ENCODE measurements at places on chromosomes 4 and X.

DNA sequence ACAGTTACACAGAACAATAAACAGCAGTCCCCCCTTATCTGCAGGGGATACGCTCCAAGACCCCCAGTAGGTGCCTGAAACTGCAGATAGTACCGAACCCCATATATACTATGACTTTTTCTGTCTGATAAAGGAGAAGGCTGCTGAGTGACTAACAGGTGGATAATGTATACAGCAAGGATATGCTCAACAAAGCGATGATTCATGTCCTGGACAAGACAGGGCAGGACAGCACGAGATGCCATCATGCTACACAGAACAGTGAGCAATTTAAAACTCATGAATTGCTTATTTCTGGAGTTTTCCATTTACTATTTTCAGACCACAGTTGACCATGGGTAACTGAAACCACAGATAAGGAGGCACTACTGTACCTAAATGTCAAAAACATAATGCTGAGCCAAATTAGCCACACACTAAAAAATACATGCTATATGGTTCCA, 76.1 kb downstream of the MANBA start:
- DNase-seq, result no peak

DNA sequence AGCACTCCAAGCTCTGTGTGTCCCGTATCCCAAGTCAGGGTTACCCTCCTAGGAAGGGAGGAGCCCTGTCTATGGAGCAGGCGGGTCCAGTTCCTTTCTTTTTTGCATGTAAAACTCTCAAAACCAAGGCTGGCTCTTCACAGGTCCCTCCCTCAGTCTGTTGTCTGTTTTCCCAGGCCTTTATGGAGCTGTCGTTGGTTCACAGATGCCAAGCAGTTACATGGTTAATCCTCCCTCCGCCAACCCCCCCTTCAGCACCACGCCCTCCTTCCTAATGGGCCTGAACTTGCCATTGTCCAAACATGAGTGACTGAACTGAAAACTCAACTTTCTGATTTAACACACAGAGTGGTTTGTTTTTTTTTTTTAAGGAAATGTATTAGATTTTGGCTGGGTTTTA, 148.3 kb downstream of the STOX2 start:
- no peak for DNase-seq

GRCh38 chr4:69888336-69888735, 28.4 kb upstream of the SULT1E1 start:
- DNase-seq, result no peak

GRCh38 chr4:109559625-109559982, 442 bp upstream of the MCUB start:
- DNase-seq, result peak; percentile 65

DNA sequence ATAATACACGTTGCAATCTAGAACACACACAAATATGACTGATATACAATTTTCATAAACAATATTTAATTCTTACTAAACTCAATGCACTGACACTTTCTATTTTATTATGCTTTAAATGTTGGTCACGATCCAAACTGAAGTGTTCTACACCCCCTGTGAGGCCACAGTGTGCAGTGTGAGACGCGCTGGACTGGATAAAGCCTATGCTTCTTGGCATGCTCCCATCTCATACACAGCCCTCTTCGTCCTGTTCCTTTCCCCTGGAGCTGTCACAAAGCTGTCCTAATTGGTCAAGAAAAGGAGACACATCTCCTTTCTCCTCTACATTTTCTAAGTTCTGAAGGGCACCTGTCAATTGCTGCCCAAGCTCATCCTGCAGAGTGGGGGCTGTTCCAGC, 72.0 kb downstream of the SCD5 start:
- DNase-seq, result no peak

DNA sequence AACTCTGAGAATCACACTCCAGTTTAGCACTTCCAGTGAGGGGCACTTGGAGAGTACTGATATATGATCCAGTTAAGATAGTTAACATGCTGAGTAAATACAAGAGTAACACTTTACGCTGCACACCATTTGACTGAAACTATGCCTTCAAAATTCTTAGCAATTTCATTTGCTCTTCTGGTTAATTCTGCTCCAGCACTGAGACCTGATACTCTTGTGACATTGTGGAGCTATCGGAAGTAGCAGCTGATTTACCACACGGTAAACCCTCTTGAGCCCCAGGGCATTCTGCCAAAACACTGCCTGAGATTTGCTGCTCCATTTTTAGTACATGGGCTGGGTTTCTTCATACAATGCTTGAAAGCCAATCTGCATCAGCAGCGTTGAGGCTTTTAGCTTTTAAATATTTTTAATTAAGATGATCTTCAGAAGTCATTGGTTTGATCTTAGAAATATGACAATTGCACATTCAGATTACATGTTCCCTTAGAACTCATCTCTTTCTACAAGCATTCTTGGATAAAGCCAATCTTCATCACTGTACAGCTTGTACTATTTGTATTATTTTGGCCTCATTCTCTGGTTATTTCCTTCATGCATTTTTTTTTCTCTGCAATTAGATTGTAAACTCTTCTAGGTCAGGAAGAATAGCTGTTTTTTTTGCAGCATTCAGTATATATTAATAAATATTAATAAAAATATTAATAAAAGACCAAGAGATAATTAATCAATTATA, 67.8 kb upstream of the ETNPPL start:
- peak; percentile 49 for DNase-seq

DNA sequence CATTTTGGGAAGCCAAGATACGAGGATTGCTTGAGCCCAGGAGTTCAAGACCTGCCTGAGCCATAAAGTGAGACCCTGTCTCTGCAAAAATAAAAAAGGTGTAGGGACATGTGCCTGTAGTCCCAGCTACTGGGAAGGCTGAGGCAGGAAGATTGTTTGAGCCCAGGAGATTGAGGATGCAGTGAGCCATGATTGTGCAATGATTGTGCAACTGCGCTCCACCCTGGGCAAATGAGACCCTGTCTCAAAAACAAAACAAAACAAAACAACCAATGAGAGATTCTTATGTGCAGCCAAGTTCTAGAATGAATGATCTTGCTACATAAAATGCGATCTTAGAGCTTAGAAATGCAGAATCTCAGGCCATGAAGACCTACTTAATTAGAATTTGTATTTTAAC, 22.5 kb downstream of the SLC9B2 start:
- no peak for DNase-seq

GRCh38 chr4:158315706-158316105, 105.4 kb downstream of the TMEM144 start:
- no peak for DNase-seq

DNA sequence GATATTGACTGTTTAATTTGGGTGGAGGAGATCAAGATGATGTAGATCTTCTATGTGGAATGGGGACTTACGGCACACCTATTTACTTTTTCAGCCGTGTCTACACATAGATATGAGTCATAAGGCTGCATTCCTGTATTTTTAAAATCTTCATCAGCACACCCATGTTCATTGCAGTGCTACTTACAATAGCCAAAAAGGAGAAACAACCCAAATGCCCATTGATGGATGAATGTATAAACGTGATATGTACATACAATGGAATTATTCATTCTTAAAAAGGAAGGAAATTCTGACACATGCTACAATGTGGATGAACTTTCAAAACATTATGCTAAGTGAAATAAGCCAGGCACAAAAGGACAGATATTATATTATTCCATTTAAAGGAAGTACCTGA, 98.6 kb downstream of the AASDH start:
- DNase-seq, result no peak

DNA sequence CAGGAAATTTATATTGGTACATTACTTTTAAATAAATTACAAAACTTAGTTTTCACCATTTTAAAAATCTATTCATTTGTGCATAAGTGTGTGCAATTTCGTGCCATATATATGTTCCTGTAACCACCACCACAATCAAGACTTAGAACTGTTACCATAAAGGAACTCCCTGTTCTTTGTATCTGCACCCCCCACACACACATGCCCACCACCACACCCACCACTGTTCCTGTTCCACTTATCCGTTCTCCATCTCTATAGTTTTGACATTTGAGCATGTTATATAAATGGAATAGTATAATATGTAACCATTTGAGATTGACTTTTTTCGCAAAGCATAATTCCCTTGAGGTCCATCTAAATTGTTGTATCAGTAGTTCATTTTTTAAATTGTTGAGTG, 73.7 kb downstream of the TAF1 start:
- no peak for DNase-seq

All from NCI-H69 (cell line).